ENCODE measurements at places on chromosomes 1 and 21. TPM values are rescaled to one million over a fixed set of nuclear protein-coding genes. Genes with fewer than 3 reads are reported as not detected.

The CBR1 gene
- not detected for total RNA-seq

- no peak for DNase-seq
- H3K4me3 ChIP-seq: no peak overlapping the region
- peaks cover 11% of the 10 kb centered on the region for H3K36me3 ChIP-seq
- no peaks in the 10 kb centered on the region for H3K27me3 ChIP-seq
- no peaks in the 10 kb centered on the region for H3K4me1 ChIP-seq
- H3K27ac ChIP-seq: no peak overlapping the region
Measured at GRCh38 chr1:9766759-9767442, 56.9 kb downstream of the CLSTN1 start.

The SNAPIN gene
- total RNA-seq: 31.9 TPM

The DPT gene
- not detected for total RNA-seq

- H3K27me3 ChIP-seq: no peaks in the 10 kb centered on the region
- no peak overlapping the region for H3K4me3 ChIP-seq
- H3K27ac ChIP-seq: no peak overlapping the region
Measured at GRCh38 chr1:84382127-84382526, 16.2 kb upstream of the DNASE2B start.

DNA sequence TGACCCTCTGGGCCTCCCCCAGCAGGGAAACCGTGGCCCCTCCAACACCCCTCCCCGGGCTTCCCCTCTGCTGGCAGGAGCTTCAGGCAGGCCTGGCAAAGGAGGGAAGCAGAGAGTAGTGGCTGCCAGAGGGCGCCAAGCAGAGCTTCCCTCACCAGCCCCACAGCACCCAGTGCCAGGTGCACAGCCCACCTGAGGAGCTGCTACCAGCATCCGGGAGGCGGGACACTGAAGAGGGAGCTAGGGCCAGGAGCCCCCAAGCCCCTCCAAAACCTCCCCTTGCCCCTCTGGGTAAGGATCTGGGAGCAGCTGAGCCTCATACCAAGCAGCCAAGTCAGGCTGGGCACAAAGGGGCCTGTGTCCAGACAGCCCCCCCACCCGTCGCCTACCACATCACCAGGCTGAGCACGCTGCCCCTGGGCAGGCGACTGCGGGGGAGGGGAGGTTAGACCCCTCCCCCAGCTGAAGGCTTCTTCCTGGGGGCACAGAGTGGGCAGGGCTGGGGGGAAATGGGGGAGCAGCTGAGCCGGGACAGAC is 19.6 kb downstream of the CCDC24 start:
- H3K4me1 ChIP-seq: no peaks in the 10 kb centered on the region
- no peak overlapping the region for H3K4me3 ChIP-seq

- DNase-seq: no peak
- H3K4me1 ChIP-seq: no peaks in the 10 kb centered on the region
- no peak overlapping the region for H3K27ac ChIP-seq
- no peaks in the 10 kb centered on the region for H3K36me3 ChIP-seq
- H3K4me3 ChIP-seq: no peak overlapping the region
Measured at GRCh38 chr1:20051218-20051829, 18.7 kb upstream of the PLA2G5 start.

DNA sequence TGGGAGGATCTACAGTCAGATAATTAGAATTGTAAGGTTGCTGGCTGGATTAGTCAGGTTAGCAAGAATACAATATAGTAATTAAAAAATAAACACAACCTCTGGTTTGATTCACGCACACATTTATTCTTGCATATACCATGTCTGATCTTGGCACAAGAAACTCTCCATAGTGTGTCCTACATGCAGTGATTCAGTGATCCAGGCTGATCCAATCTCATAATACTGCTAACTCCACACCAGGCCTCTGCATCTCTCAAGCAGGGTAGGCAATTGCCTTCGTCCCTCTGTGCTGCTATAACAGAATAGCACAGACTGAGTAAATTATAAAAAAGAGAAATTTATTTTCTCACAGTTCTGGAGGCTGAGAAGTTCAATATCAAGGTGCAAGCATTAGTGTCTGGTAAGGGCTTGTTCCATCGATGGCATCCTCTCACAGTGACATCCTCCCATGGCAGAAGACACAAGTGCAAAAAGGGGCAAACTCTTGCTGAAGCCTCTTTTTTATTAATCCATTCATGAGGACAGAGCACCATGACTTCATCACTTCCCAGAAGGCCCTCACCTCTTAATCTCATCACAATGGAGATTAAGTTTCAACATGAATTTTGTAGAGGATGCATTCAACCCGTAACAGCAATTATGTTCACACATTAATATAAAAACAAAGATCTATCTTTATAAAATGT is 741.0 kb upstream of the NCAM2 start:
- no peaks in the 10 kb centered on the region for H3K4me1 ChIP-seq
- H3K4me3 ChIP-seq: no peak overlapping the region
- H3K36me3 ChIP-seq: no peaks in the 10 kb centered on the region
- no peaks in the 10 kb centered on the region for H3K27me3 ChIP-seq
- DNase-seq: no peak

GRCh38 chr1:225851805-225852204 is 30.4 kb downstream of the TMEM63A start:
- H3K36me3 ChIP-seq: peaks cover 9% of the 10 kb centered on the region
- H3K4me1 ChIP-seq: no peaks in the 10 kb centered on the region
- no peaks in the 10 kb centered on the region for H3K27me3 ChIP-seq
- H3K4me3 ChIP-seq: no peak overlapping the region
- no peak for DNase-seq
- no peak overlapping the region for H3K27ac ChIP-seq

The ASTN1 gene
- not detected for total RNA-seq

The KCNQ4 gene
- 0.12 TPM for total RNA-seq

DNA sequence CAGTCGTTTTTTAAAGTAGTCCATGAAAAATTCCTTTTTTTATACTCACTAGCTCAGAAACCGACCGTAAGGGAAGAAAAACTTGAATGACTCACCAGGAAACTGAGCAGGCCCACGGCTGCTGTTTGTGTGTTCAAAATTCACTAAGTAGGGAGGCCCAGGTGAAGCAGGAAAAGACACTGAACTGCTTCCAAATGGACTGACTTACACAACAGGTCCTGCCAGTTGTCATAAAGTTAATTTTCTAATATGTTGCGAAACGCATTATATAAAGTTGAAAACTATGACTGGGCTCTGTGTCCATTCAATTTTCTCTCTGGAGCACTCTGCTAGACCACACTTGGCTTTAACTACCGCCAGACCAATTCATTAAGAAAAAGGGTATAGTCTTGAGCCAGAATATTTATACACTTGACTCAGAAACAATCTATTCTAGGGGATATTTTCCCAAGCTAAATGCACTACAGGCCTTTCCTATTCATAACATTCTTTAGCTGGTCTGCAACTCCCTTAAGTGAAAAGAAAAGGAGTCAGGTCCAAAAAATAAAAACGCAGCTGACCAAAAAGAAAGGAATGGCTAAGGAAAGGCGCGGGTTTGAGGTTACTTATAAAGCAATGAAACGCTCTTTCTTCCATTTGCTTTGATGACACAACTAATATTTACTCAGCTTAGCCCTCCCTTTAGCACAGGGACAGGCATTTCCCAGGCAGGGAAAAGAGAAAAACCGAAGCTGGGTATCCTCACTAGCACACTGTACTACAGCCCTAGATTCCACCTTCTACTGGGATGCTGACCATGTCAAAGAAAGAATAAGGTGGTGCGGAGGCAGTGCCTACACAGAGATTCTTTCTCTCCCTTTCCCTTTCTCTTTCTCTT is 306.3 kb upstream of the ESRRG start:
- no peak overlapping the region for H3K4me3 ChIP-seq
- no peak for DNase-seq
- H3K36me3 ChIP-seq: no peaks in the 10 kb centered on the region
- H3K27me3 ChIP-seq: no peaks in the 10 kb centered on the region
- no peak overlapping the region for H3K27ac ChIP-seq

- no peak overlapping the region for H3K4me3 ChIP-seq
- no peaks in the 10 kb centered on the region for H3K4me1 ChIP-seq
- H3K27me3 ChIP-seq: no peaks in the 10 kb centered on the region
- no peak for DNase-seq
Measured at GRCh38 chr1:241799416-241799815, 48.6 kb upstream of the EXO1 start.

The KIF17 gene
- 0.10 TPM for total RNA-seq

DNA sequence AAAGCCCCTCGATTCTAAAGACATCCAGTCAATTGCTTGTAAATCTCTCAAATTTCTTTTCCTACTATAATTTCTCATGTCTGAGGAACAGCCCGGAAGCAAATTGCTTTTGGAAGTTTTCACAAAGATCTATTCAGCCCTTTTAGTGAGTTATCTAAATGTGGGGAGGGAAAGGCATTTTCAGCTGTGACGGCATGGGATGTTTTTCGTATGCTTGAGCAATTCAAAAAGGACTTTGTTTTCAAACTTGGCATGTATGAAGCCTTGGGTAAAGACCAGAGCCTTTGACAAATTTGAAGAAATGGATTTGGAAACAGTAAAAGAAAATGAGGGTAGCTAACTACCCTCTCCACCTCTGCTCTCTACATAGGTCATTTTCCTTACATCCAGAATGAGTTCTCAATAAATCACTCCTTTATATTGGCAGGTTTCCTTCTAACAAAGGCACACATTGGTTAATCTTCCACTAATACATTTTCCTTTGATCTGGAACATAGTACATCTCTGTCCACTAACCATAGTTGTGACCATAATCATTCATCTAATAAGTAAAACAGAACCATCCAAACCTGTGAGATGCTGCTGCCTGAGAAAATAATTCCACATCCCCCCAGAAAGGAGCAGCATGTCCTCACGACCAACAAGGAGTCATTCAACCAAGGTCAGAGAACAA is 66.1 kb upstream of the ADAM30 start:
- no peak overlapping the region for H3K4me3 ChIP-seq
- no peaks in the 10 kb centered on the region for H3K4me1 ChIP-seq
- H3K27me3 ChIP-seq: no peaks in the 10 kb centered on the region
- no peak overlapping the region for H3K27ac ChIP-seq

DNA sequence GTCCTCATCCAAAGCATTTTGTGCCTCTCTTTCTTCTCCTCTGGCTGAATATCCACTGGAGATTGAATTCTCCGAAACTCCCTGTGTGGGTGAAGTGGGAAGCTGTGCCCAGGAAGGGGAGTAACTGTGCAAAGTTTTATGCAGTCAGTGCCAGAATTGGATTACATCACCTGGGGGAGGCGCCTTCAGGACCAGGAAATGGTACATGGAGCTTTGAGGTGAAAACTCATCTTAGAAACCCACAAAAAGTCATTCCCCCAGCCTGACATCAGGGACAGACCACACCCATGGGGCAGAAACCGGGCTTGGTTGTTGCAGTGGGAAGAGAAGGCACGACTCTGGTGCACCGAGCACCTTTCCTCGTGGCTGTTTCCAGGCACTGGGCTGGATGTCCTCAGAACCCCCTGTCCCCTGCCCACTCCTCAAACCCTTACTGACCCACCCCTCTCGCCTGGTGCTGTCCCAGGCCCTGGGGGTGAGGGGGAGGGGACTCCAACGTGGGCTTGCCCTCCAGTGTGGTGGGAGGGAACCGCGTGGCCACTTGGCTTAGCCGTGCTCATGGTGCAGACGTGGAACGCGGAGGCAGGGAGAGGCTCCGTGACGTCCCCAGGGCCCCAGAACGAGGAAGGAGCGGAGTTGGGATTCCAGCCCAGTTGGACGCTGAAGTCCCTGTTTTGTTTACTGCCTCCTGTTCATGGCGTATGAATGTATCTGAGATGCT is 15.7 kb downstream of the TFF3 start:
- no peak overlapping the region for H3K4me3 ChIP-seq
- H3K36me3 ChIP-seq: no peaks in the 10 kb centered on the region
- H3K4me1 ChIP-seq: no peaks in the 10 kb centered on the region
- no peak for DNase-seq
- H3K27me3 ChIP-seq: 0 out of 2 replicates have a peak, but pooled peaks cover 9% of the 10 kb centered on the region

GRCh38 chr1:152777510-152778137 is 2.7 kb downstream of the LCE1F start:
- no peak overlapping the region for H3K4me3 ChIP-seq
- H3K27ac ChIP-seq: no peak overlapping the region
- DNase-seq: peak; percentile 47

DNA sequence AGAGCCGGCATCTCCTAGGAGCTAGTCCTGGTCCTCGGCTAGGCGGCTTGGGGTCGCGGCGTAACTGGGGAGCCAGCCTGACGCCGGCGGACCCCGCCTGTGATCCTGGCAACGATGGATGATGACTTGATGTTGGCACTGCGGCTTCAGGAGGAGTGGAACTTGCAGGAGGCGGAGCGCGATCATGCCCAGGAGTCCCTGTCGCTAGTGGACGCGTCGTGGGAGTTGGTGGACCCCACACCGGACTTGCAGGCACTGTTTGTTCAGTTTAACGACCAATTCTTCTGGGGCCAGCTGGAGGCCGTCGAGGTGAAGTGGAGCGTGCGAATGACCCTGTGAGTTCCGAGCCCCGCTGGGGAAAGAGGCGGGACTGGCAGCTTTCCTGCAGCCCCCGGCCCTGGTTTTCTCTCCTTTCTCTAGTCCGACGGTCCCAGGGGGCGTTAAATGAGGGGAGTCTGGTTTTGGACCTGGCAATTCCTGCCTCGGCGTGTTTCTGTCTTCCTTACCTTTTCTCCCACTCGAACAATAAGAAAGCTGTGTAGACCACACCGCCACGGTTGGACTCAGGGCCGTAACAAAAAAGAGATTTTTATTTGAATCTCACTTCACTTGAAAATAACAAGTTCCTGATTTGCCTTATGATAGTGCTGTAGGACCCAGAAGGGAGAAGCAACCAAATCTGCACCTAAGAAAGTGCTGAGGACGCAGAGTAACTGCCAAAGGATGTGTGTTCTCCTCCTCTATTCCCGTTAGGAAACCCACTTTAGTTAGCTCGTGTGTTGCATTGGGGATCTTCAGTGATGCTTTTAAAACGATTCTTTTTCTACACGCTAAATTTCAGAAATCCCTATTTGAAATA is at the start of gene SPRTN:
Gene SPRTN (plus strand): TSS at position 24 of the 859 bp plus-strand sequence. CDS start 91 bp downstream, at position 115.
- DNase-seq: no peak
- H3K27me3 ChIP-seq: no peaks in the 10 kb centered on the region
- H3K36me3 ChIP-seq: peaks cover 16% of the 10 kb centered on the region
- H3K27ac ChIP-seq: peak within 1 kb of the TSS; percentile 81
- H3K4me3 ChIP-seq: peak within 1 kb of the TSS; percentile 80
- peaks cover 11% of the 10 kb centered on the region for H3K4me1 ChIP-seq

The THEM5 gene
- 0.25 TPM for total RNA-seq

GRCh38 chr1:177794376-177794991 is 175.4 kb downstream of the SEC16B start:
- H3K4me3 ChIP-seq: no peak overlapping the region
- no peaks in the 10 kb centered on the region for H3K36me3 ChIP-seq
- no peak overlapping the region for H3K27ac ChIP-seq
- DNase-seq: no peak

GRCh38 chr1:180617774-180618395 is 13.9 kb upstream of the XPR1 start:
- DNase-seq: no peak
- H3K27ac ChIP-seq: no peak overlapping the region
- no peaks in the 10 kb centered on the region for H3K4me1 ChIP-seq
- no peaks in the 10 kb centered on the region for H3K27me3 ChIP-seq

GRCh38 chr1:109089242-109090015 is 1.1 kb upstream of the TMEM167B start:
- peak; percentile 95 for DNase-seq
- peaks cover 14% of the 10 kb centered on the region for H3K4me1 ChIP-seq
- H3K27ac ChIP-seq: peak overlapping the region; percentile 91
- peak overlapping the region; percentile 85 for H3K4me3 ChIP-seq
- H3K27me3 ChIP-seq: no peaks in the 10 kb centered on the region
